Effector CD4-positive, alpha-beta T cell (primary cell): ENCODE measurements at places on chromosomes 5 and 9.

DNA sequence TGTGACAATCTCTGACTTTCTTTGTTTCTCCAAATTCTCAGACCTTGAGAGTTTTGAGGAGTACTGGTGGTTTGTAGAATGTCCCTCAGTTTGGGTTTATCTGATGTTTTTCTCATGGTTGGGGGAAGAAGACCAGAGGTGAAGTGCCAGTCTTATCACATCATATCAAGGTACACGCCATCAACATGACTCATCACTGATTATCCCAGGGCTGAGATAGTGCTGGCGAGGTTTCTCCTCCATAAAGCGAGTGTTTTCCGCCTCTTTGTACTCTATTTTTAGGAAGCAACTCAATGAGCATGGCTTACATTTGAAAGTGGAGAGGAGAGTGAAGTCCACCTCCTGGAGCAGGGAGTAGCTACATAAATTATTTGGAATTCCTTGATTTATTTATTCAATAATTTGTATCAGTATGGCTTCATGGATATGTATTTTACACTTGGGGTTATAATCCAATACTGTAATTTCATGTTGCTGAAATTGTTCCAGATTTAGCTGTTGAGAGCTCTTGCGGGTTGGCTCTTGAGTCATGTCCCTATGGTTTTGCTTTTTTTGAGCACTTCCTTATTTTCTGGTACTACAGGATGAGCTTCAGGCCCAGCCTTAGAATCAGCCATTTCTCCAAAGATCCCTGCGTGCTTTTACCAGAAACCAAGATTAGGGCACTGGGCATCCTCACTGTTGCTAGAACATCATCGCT lies 23.9 kb downstream of the DCANP1 start:
- no peak for DNase-seq

- no peak for DNase-seq
Observed at GRCh38 chr5:73764996-73765395, 139.0 kb downstream of the ARHGEF28 start.

GRCh38 chr5:178069909-178070308 lies 43.4 kb upstream of the N4BP3 start:
- no peak for DNase-seq

DNA sequence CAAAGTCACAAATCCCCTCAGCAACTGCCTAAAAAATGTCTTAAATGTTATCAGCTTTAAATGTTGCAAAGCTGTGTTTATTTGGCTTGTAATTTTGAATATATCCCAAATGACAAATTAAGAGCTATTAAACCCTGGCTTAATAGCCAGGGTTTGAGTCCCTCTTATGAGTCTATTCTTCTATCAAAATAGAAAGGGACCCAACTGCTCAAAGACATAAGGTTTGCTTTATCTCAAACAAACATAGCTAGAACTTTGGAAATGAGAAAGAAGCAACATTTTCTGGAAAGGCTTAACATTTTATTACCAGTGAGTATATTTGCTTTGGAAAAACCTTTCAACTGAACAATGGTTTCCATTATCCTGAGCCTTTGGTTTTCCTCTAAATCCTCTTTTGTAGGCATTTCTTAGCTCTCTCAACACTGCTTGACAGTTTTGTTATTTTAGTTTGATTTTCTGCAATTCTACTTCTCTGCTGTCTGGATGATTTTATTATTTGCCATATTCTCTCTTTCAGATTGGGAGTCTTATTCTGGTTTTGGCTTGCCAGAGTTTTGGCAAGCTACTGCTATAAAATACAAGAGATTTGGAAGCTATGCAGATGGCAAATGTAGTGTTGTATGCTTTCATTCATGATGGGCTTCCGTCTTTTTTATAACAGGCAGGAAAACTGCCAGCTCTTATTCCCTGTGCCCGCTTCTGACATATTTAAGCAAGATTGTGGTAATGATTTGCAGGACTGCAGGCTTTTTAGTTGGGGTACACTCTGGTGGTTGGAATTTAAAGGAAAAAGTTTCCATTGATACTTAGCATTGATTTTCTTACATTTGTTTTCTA lies 734.9 kb downstream of the DTWD2 start:
- no peak for DNase-seq

DNA sequence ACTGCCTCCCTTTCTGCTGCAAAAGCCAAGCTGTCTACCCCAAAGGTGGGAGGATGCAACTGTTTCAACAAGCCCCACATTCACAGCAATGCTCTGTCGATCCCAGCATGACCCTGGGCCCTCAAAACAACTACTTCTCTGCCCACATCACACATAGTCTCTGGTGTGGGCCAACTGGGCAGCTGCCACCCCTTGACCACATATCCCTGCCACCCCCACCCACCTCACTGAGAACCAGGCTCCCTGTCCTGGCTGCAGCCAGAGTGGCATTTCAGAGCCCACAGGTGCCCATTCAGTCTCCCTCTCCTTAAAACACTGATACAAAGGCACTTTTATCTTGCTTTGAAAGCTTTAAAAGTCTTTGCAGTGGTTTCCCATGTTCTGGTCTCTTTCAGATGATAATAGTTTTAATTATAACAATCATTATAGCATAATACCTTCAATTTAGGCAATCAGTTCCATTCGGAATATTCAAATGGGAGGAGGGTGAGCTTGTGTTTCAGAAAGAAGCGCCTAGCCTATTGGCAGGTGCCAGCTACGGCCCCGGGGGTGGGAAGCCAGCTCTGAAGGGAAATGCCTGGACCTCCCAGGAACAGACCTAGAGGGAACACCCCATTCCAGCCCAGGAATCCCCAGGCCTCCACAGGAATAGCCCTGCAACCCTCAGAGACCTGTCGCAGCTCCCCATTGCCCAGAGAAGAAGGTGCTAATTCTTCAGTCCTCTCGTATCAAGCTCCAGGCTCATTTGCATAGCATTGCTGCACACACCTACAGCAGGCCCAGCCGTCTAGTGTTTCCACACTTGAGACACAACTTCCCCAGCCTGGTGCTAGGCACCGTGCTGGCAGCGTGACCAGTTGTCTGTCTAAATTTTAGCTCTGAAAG lies 90.8 kb downstream of the C5orf15 start:
- no peak for DNase-seq

DNA sequence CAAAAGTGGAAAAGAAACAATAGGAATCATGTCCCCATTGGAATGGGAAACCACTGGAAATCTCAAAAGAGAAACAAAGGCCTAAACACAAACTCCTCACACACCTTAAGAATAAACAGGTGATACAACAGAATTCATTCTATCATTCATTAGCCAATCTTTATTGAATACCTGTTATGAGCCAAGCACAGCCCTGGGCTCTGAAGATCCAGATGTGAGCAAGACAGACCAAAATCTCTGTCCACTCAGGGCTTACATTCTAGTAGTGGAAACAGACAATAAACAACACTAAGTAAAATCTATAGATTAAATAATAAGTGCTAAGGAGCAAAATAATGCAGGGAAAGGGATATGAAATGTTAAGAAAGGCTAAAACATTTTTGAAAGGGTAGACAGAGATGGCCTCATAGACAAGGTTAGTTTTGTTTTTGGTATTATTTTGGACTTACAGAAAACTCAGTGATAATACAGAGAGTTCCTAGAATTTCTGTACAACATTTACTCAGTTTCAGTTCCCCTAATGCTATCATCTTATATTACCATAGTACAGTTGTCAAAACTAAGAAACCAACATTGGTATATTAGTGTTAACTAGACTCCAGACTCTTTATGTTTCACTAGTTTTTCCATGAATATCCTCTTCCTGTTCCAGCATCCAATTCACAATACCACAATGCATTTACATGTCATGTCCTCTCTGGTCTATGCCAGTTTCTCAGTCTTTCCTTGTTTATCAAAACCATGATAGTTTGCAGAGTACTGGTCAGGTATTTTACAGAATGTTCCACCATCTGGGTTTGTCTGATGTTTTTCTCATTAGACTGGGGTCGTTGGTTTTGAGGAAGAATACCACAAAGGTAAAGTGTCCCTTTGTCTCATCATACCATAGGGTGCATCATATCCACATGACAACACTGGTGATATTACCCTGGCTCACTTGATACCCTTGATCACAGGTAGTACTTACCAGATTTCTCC lies 103.7 kb downstream of the SIL1 start:
- DNase-seq: no peak

GRCh38 chr5:116225281-116225922 lies 140.6 kb downstream of the COMMD10 start:
- no peak for DNase-seq

DNA sequence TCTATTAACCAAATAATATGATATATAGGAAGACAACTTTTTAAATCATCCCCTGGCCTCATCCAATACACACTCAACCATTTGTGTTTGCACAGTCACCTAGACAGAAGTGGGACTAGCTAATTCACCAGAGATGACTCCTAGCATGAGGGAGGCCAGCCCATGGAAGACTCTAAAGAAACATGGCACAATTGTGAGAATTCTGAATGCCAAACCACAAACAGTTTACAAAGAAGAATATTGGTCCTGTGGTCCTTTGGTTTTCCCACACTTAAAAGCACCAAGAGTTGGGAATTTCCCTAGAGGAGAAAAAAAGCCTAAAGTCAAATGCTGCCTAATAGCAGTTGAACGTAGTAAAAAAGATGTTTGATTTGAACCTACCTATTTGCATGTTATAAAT lies 609.9 kb downstream of the ACTL7B start:
- DNase-seq: no peak
